ENCODE measurements at places on chromosomes 7 and 10. TPM values are rescaled to one million over a fixed set of nuclear protein-coding genes. Genes with fewer than 3 reads are reported as not detected.

- no peak overlapping the region for H3K4me3 ChIP-seq
- peak; percentile 24 for DNase-seq
- no peak overlapping the region for H3K27ac ChIP-seq
- H3K27me3 ChIP-seq = peaks cover 11% of the 10 kb centered on the region
Measured at GRCh38 chr10:127833804-127834203, 58.9 kb downstream of the CLRN3 start.

- H3K27me3 ChIP-seq = no peaks in the 10 kb centered on the region
- DNase-seq = no peak
- H3K4me1 ChIP-seq = peaks cover 4% of the 10 kb centered on the region
- no peaks in the 10 kb centered on the region for H3K36me3 ChIP-seq
- H3K4me3 ChIP-seq = no peak overlapping the region
Measured at GRCh38 chr7:36945612-36946400, 221.5 kb upstream of the AOAH start.

- no peak overlapping the region for H3K4me3 ChIP-seq
- no peaks in the 10 kb centered on the region for H3K36me3 ChIP-seq
- no peak overlapping the region for H3K27ac ChIP-seq
- no peaks in the 10 kb centered on the region for H3K4me1 ChIP-seq
- DNase-seq = no peak
Measured at GRCh38 chr10:118853916-118854315, 99.1 kb upstream of the CACUL1 start.

- H3K4me3 ChIP-seq = no peak overlapping the region
Measured at GRCh38 chr7:8871716-8872115, 438.3 kb downstream of the NXPH1 start.

FANK1 gene
- total RNA-seq = 7.8 TPM

RET gene
- total RNA-seq = 1.2 TPM

CALCR gene
- 16.8 TPM for total RNA-seq

DNA sequence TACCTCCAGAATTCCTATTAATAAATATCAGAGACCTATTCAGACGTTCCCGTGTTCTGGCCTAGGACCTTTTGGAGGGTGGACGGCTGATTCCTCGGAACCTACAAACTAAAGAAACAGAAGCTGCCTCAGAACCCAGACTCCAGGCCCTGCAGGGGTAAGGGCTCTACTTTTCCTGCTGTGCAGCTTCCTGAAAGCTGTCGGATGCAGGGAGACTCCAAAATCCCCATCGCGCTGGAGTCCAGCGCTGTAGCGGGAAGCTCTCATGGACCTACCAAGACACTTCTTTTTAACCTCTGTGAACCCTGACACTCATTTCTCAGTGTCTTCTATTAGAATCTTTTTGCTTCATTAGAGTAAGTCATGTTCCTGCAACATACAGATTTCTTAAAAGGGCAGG is 244.5 kb upstream of the PITRM1 start:
- peaks cover 6% of the 10 kb centered on the region for H3K4me1 ChIP-seq
- no peak overlapping the region for H3K27ac ChIP-seq
- H3K36me3 ChIP-seq = no peaks in the 10 kb centered on the region
- H3K27me3 ChIP-seq = no peaks in the 10 kb centered on the region
- H3K4me3 ChIP-seq = no peak overlapping the region

- H3K4me3 ChIP-seq = peak overlapping the region; percentile 92
- peaks cover 10% of the 10 kb centered on the region for H3K4me1 ChIP-seq
- peaks cover 5% of the 10 kb centered on the region for H3K36me3 ChIP-seq
- peak; percentile 88 for DNase-seq
- H3K27ac ChIP-seq = peak overlapping the region; percentile 83
Measured at GRCh38 chr7:112938863-112939573, 147.6 kb downstream of the GPR85 start.

MICALL2 gene
- 24.8 TPM for total RNA-seq

DNA sequence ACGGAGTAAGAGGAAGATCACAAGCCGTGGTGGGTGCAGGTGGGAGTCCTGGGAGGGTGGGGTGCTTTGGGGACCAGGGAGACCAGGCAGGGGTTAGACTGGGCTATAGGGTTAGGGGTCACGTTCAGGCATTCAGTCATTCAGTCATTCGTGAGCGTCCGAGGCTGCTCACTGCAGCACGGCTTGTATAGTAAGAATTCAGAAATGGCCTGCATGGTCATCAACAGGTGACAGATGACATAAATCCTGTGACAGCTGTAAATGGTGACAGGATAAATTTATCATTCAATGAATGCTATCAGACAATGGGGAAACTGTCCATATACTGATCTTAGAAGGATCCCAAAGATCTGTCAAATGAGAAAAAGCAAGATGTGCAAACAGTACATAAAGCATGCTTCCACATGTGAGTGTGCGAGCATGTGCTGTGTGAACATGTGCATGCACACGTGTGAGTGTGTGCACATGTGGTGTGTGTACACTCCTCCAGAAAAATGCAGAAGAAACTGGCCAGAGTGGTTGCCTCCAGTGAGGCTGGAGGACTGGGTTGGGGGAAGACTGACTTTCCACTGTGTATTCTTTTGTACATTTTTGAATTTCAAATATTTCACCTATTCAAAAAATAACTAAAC is 32.0 kb upstream of the SMARCD3 start:
- H3K4me3 ChIP-seq = no peak overlapping the region
- no peaks in the 10 kb centered on the region for H3K36me3 ChIP-seq
- no peaks in the 10 kb centered on the region for H3K27me3 ChIP-seq
- no peaks in the 10 kb centered on the region for H3K4me1 ChIP-seq

DNA sequence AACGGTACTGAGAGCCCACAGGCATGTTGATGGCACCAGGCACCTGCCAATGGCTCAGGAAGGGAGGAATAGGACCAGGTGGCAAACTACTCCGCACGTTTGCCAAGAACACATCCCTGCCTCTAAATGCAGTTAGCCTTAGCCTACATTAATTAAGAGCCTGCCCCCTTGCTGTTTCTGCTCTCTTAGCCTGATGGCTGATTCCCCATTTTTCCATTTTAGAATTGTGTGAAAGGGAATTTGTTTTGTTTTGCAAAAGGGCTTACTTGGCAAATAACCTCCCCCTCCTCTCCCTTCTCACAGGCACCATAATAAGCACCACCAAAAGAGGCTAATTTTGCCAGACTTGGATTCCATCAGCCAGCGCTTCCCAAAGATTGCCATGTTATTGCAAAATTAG is 1203.2 kb downstream of the SORCS3 start:
- H3K4me1 ChIP-seq = no peaks in the 10 kb centered on the region
- H3K27me3 ChIP-seq = no peaks in the 10 kb centered on the region
- H3K27ac ChIP-seq = peak overlapping the region; percentile 8
- DNase-seq = peak; percentile 45
- H3K36me3 ChIP-seq = no peaks in the 10 kb centered on the region

- no peak overlapping the region for H3K4me3 ChIP-seq
- no peak overlapping the region for H3K27ac ChIP-seq
- H3K4me1 ChIP-seq = no peaks in the 10 kb centered on the region
- H3K27me3 ChIP-seq = no peaks in the 10 kb centered on the region
Measured at GRCh38 chr7:141043616-141044015, 28.9 kb upstream of the MRPS33 start.

DNA sequence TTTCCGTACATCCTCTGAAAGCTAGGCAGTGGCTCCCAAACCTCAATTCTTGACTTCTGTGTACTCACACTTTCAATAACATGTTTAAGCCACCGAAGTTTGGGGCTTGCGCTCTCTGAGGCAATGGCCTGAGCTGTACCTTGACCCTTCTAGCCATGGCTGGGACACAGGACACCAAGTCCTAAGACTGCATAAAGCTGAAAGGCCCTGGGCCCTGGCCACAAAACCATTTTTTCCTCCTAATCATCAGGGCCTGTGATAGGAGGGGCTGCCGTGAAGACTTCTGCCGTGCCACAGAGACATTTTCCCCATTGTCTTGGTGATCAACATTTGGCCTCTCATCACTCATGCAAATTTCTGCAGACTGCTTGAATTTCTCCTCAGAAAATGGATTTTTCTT is 216.5 kb upstream of the TEX47 start:
- DNase-seq = no peak
- H3K27ac ChIP-seq = no peak overlapping the region
- no peaks in the 10 kb centered on the region for H3K4me1 ChIP-seq
- no peaks in the 10 kb centered on the region for H3K27me3 ChIP-seq

PTPN20 gene
- total RNA-seq = not detected

DNA sequence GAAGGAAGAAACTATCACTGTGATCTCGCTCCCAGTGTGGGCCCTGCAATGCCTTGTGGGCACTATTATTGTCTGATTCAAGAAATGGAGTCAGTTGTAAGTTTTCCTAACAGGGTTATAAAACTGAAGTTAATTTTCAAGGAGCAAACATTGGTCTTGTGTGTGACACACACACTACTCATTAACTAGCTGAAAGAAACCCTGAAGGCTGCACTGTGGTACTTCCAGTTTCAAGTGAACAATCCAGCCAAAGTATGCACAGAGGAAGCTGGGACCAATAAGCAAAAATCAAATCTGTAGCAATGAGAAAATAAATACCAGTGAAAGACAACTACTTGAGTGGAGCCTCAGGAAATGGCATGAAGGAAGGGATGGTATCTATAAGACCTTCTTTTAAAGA is 506.6 kb upstream of the POT1 start:
- H3K27ac ChIP-seq = no peak overlapping the region
- no peaks in the 10 kb centered on the region for H3K27me3 ChIP-seq
- H3K4me1 ChIP-seq = no peaks in the 10 kb centered on the region
- H3K36me3 ChIP-seq = peaks cover 2% of the 10 kb centered on the region
- no peak overlapping the region for H3K4me3 ChIP-seq
- DNase-seq = no peak

DNA sequence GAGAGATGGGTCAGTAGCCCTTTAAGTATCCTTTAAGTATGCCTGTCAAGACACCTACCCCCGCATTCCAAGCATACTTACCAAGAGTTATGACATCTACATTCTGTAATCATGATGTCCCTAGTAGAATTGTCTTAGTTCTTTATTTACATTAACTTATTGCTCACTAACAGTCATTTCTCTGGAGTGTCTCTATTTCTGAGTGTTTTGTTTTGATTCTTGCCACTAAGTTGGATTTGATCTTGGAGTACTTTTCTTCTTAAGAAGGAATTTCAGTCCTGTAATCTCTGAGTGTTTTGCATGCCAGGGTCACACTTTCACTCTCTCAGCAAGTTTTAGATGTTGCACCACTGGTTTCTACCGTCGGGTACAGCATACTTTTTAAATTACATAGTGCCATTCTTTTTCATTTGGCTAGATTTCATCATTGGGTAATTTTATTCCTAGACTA is 1053.9 kb downstream of the KCNMA1 start:
- no peaks in the 10 kb centered on the region for H3K4me1 ChIP-seq
- H3K27me3 ChIP-seq = no peaks in the 10 kb centered on the region
- no peak overlapping the region for H3K27ac ChIP-seq
- H3K4me3 ChIP-seq = no peak overlapping the region
- H3K36me3 ChIP-seq = no peaks in the 10 kb centered on the region

DNA sequence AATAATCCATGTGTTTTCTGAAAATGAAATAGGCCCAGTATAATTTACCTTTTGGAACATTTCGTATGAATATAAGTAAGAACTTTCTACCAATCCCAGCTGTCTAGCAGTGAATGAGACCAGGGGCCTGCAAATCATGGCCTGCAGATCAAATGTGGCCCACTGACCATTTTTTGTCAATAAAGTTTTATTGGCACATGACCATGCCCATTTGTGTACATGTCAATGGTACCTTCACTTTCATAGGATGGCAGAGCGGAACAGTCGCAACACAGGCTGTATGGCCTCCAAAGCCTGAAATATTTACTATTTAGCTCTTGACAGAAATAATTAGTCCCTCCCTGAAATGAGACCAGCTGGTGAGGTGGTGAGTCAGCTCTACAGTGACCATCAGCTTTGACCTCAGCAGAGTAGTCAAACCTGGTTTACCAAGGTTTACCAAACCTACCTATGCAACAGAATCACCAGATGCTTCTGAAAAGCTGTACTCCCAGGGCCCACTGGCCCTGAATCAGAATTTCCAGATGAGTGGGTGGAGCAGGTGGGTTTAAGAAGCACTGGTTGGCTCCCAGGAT is 13.8 kb upstream of the C10orf90 start:
- no peak overlapping the region for H3K4me3 ChIP-seq
- H3K27ac ChIP-seq = no peak overlapping the region
- no peaks in the 10 kb centered on the region for H3K27me3 ChIP-seq
- H3K4me1 ChIP-seq = no peaks in the 10 kb centered on the region
- DNase-seq = peak; percentile 21

CYP26A1 gene
- total RNA-seq = 857 TPM

GRCh38 chr7:64558323-64558705 is 4.6 kb downstream of the ZNF680 start:
- H3K36me3 ChIP-seq = peaks cover 47% of the 10 kb centered on the region
- H3K4me1 ChIP-seq = no peaks in the 10 kb centered on the region
- DNase-seq = no peak
- no peak overlapping the region for H3K27ac ChIP-seq
- no peaks in the 10 kb centered on the region for H3K27me3 ChIP-seq
- H3K4me3 ChIP-seq = no peak overlapping the region

DNA sequence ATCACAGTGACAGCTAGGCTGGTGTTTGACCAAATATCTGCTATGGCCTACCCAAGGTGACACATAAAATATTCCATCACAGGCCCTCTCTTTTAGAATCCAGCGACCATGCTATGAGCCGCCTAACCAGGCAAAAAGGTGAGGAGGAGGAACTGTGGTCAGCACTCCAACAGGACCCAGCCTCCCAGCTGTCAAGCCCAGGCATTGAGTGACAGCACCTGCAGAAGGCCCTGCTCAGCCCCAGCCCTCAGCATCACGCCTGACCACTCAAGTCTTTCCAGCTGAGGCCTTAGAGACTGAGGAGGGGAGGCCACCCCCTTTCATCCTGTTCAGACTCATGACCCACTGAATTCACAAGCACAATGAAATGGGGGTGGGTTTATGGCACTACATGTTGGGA is 43.0 kb downstream of the CXCL12 start:
- no peak overlapping the region for H3K4me3 ChIP-seq
- H3K27me3 ChIP-seq = no peaks in the 10 kb centered on the region
- H3K27ac ChIP-seq = no peak overlapping the region
- no peaks in the 10 kb centered on the region for H3K36me3 ChIP-seq

FGFBP3 gene
- total RNA-seq = 18.4 TPM

DNA sequence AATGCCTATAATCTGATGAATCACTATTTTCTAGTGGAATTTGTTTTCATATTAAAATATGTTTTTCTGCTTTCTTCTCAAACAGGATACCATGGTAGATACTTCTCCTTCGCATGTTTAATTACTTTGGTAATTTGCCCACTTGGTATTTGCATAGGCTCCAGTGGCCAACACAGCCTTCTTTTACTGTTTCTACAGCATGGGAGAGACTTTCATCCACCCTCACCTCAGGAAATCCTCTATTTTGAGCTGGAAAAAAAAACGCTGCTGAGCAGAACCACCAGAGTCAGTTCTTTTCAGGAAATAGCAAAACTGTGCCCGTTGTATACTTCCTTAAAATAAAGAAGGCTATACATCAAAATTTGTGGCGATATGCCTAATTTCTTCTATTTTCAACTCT is 213.3 kb downstream of the MDFIC start:
- H3K36me3 ChIP-seq = no peaks in the 10 kb centered on the region
- no peak for DNase-seq
- no peak overlapping the region for H3K27ac ChIP-seq

SAP25 gene
- 5.3 TPM for total RNA-seq

- H3K27ac ChIP-seq = no peak overlapping the region
- no peak overlapping the region for H3K4me3 ChIP-seq
- H3K4me1 ChIP-seq = no peaks in the 10 kb centered on the region
- no peak for DNase-seq
Measured at GRCh38 chr10:42986633-42987032, 90.2 kb upstream of the RET start.

Measured in endodermal cell (in vitro differentiated cells).